Activated T-cell treated with anti-CD3 and anti-CD28 coated beads for 24 hours (primary cell): ENCODE measurements at places on chromosomes 12 and 14.

- no peak for DNase-seq
These were observed 2.3 kb downstream of the KDM2B start for GRCh38 chr12:121578230-121579189.

GRCh38 chr12:75611041-75611440 lies 99.6 kb upstream of the KRR1 start:
- DNase-seq, result no peak

DNA sequence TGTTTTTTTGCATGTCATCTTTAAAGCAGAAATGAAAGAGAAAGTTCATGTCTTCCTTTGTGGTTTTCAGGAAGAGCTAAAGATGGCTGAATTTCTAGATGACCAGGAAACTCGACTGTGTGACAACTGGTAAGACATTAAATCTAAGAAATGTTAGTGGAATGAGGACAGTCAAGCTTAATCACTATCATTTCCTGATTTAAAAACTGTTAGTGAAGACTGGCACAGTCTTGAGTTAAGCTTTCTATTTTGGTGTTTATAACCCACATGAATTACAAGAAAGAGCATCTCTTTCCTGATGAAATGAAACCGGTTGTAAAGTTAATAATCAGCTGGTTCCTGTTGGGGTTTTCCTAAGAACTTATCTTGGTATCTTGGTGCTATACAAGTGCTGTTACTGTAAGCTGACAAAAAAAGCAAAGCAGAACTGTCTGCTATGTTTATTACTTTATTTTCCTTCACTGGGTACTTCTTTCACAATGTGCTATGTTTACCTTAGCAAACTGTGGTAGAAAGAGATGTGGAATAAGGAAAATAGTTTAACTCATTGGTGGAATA lies 5.2 kb downstream of the TRAFD1 start:
- no peak for DNase-seq

GRCh38 chr12:76303365-76303764 lies 44.9 kb downstream of the BBS10 start:
- no peak for DNase-seq

GRCh38 chr14:77590845-77591485 lies 25.5 kb downstream of the SPTLC2 start:
- DNase-seq, result no peak

DNA sequence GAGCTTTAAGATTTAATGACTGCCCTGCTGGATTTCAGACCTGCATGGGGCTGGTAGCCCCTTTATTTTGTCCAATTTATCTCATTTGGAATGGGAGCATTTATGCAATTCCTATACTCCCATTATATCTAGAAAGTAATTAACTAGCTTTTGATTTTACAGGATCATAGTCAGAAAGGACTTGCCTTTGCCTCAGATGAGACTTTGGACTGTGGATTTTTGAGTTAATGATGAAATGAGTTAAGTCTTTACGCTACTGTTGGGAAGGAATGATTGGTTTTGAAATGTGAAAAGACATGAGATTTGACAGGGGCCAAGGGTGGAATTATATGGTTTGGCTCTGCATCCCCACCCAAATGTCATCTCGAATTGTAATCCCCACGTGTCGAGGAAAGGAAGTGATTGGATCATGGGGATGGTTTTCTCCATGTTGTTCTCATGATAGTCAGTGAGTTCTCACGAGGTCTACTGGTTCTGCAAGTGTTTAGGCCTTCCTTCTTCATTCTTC lies 213.1 kb upstream of the DCN start:
- no peak for DNase-seq

GRCh38 chr12:128055567-128055966 lies 211.4 kb upstream of the TMEM132C start:
- no peak for DNase-seq

GRCh38 chr12:39401459-39401858 lies 41.5 kb downstream of the KIF21A start:
- DNase-seq, result no peak

GRCh38 chr12:38385486-38385885 lies 68.9 kb downstream of the ALG10B start:
- DNase-seq, result no peak

- DNase-seq, result no peak
These were observed 2.6 kb upstream of the PLEKHG3 start for GRCh38 chr14:64701660-64702059.

- no peak for DNase-seq
These were observed 443.4 kb downstream of the BCAT1 start for GRCh38 chr12:24505366-24506015.

DNA sequence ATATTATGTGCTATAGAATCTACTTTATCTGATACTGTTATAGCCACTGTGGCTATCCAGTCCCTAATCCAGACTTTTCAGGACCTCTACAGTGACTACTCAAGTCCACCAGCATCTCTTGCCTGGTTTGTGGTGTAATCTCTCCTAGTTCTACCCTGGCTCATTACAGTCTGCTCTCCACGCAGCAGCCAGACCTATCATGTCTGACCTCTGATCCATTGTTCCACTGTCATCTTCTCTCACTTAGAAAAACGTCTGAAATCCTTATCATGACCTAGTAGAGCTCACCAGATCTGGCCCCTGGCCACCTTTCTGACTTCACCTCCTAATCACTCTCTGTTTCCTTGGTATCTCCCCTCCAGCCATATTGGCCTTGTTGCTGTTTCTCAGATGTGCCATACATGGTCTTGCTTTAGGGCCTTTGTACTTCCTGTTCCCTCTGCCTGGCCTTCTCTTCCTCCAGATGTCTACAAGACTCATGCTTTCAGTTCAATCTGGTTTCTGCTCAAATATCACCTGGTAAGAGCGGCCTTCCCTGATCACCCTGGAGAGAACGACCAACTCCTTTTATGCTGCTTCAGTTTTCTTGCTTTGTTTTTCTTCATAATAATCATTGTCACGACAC lies 475.5 kb downstream of the AACS start:
- DNase-seq, result no peak

DNA sequence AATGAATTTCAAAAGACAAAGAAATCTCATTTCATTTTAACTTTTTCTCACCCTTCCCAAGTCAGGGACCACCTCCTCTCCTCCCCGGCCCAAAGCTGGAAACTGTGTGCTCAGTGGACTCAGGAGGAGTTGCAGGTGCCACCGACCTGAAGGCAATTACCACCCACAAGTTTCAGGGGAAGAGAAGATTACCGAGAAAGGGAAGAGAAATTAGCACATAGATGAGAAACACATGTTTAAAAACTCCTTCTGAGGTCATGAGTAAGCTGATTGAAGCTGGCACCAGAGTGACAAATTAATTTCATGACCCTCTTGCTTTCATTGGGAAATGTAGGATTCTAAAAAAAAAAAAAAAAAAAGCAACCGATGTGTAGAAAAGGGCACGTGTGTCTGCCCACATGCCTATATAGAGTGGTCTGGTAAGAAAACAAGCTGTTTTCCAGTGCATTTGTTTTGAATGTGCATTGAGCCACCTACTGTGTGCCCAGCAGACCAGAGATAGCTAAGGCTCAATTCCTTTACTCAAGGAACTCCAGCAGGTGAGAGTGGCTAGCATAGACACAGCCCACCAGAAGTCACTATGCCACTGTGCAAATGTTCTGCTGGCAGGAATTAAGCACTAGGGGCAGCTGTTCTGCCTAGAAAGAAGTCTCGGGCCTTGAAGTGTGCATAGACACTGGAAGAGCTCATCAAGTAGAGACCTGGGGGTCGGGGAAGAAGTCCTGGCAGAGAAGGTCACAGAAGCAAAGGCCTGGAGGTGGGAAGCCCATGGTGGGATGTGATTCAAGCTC lies 30.5 kb downstream of the DPF3 start:
- DNase-seq, result no peak

DNA sequence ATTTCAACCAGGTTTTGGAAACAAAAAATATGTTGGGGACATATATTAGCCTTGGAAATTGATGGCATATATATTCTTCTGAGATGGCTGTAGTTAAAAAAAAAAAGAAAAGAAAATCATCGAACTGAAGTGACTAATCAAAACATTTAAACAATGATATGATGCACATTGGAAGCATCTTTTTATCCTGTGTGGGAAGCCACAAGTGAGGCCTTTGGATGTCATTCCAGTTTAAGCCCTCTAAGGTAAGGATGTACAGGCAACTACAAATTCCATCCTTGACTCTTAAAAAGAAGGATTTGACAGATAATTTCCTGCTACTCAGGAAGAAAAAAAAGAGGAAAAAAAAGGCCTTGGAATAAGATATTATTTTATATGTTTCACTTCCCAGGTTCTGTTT lies 9.6 kb upstream of the PTPRB start:
- DNase-seq, result no peak

- no peak for DNase-seq
These were observed 74.9 kb downstream of the SLC25A47 start for GRCh38 chr14:100398044-100398443.

GRCh38 chr12:4685317-4685716 lies 34.9 kb upstream of the GALNT8 start:
- no peak for DNase-seq

GRCh38 chr14:50362764-50363713 lies 33.6 kb downstream of the CDKL1 start:
- DNase-seq, result no peak

- DNase-seq, result no peak
These were observed 13.4 kb downstream of the ACOT6 start for GRCh38 chr14:73625706-73626105.

DNA sequence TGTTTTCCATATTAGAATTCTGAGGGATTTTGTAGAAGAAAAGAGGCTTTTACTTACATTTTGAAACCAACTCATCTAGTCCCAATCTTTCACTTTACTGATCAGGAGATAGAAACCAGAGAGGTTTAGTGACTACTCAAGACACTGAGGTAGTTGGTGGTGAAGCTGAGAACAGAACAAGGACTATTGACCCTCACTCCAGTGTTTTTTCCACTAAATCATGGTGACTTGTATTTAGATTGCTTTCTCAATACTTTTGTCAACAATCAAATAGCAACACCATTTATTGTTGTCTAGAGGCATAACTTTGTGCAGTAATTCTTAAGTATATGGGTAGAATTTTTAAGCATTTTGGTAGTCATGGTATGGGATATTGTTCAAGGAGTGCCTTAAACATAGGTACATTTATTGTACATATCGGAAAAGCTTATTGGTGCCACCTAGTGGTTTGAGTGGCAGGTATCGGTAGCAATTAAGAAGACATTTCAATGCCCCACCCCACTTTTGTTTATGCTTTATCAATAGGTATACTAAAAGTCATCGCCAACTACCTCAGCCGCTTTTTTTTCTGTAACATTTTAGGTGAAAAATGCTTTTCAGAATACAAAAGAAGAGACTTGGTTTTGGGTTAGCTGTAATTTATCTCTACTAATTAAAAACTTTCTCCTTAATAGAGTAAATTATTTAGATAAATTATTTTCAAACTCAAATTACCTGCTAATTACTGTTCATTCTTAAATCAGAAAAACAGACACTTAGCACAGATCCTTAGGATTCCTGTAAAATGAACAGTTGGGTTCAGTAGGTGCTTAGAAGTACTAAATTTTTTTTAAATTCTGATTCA lies 47.3 kb upstream of the PAWR start:
- no peak for DNase-seq

DNA sequence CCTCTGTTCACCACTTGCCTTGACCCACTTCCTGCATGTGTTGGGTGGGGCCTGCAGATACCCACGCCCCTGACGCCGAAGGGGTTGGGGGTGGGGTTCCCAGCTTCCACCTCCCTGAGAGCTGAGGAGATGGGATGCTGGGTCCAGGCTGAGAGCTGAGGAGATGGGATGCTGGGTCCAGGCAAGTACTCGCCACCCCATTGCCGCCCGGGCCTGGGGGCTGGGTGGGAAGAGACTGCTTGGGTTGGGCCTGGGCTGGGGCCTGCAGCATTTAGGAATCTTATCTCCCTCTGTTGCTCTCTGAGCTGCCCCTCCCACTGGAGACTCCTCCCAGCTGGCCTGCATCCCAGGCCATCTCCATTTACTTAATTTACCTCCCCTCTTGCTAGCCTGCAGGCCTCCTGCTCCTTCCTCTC lies 17.4 kb downstream of the TEAD4 start:
- no peak for DNase-seq

DNA sequence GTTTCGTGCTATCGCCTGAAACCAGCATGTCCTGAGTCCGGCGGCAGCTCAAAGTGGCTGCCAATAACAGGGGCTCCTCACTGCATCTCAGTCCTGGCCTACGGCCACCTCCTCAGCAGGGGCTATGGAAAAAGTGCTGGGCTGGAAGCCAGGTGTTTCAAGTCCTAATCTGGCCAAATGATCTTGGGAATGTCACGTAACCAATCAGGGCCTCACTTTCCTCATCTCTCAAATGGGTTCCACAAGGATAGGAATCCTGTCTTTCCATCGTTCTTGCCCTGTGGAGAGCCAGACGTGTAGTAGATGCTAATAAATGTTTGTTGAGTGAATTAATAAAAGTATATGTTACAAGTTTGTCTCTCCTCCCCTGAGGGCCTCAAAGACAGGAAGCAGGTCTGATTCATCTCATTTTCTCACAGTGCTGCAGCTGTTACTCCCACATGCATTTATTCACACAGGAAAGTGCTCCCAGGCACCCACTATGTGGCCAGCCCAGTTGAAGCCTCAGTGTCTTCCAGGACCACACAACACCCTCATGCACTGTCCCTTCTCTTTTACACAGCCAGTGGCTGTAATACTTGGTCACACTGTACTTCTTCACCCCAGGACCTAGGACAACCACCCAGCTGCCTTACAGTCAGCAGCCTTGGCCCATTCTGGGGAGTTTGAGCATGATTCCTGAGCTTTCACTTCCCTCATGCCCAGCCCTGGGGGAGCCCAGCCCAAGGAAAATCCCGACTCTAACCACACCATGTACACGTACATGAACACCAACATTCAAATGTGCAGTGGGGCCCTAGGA lies 5.0 kb downstream of the CMKLR1 start:
- DNase-seq, result no peak

DNA sequence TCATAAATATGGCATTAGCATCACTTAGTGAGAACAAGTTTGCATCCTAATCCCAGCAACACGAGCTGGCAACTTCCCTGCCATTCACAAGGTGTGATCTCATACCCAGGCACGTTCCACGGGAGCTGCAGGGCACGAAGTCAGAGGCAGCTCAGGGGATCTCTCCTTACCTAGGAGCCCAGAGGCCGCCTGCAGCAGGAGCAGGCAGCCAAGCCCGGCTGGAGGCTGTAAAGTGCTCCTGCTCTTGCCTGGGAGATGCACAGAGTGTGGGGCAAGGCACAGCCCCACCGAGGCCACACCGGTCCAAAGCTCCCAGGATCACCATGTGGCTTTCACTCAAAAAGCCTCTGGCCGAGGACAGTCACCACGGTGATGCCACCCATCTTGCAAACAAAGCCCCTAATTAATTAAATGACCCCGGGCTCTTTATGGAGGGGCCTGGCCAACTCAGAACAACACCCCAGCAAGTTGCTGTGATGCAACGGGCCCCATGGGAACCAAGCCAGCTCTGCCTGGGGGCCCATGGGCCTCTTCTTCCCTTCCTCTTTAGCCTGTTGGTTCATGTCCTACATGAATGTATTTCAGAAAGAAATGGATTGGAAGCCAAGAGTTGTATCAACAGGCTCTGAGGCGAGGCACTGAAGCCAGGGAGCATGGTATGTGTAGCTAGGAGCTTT lies 26.5 kb downstream of the NUAK1 start:
- DNase-seq, result no peak

DNA sequence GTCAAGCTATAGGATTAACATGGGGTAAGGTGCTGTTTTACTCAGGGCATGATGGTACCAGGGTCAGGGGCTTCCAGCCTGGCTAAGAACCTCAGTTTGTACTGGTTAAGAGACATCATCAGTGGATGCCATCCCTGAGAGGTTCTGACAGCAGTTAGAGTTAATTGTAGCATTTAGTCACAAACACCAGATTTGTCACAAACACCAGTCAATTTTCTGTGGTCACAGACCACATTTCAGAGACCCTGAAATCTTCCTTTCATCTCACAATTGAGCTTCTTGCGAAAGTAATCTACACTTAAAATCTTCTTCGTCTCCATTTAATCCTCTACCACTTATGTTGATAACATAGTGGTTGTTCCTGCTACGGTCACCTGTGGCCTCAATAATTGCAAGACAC lies 143.0 kb upstream of the EGLN3 start:
- DNase-seq, result no peak
